Mammary microvascular endothelial cell (primary cell): ENCODE measurements at places on chromosomes 13 and 19. TPM values are rescaled to one million over a fixed set of nuclear protein-coding genes. Genes with fewer than 3 reads are reported as not detected.

FUT1 gene
- 5.3 and 6.6 TPM in 2 replicates for total RNA-seq

NCR1 gene
- not detected in 2 replicates for total RNA-seq

ANGPTL4 gene
- 10.7 TPM in 2 replicates for total RNA-seq

KLF5 gene
- total RNA-seq, result 4.3 and 5.2 TPM in 2 replicates

FCAR gene
- not detected in 2 replicates for total RNA-seq

ZNF71 gene
- 14.0 and 14.7 TPM in 2 replicates for total RNA-seq

EFNB2 gene
- 28.6 and 28.7 TPM in 2 replicates for total RNA-seq

PDE4C gene
- 0.25 and 0.27 TPM in 2 replicates for total RNA-seq

SKA3 gene
- total RNA-seq, result 25.3 and 31.8 TPM in 2 replicates

NRTN gene
- total RNA-seq, result not detected in 2 replicates
